C1 segment of cervical spinal cord (tissue), 14 donors: ENCODE measurements at places on chromosomes 2 and 18.

DNA sequence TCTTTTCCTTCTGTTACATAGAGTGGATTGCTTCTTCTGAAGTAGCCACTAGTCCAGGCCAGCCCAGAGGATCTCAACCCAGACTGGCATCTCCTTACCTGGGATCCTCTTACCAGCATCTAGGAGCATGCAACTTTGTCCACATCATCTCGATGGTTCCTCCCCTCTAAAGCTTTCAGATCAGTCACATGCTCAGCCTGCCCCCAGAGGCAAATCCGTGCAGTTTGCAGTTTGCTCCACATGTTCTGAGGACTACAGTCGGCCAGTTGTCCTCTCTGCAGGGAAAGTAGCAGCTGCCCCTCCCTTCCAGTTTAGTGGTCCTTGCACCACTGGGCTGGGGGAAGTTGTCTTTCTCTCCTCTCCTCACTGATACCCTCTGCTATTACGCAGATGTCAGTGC is 259.8 kb upstream of the APCDD1 start:
- DNase-seq = no peak

DNA sequence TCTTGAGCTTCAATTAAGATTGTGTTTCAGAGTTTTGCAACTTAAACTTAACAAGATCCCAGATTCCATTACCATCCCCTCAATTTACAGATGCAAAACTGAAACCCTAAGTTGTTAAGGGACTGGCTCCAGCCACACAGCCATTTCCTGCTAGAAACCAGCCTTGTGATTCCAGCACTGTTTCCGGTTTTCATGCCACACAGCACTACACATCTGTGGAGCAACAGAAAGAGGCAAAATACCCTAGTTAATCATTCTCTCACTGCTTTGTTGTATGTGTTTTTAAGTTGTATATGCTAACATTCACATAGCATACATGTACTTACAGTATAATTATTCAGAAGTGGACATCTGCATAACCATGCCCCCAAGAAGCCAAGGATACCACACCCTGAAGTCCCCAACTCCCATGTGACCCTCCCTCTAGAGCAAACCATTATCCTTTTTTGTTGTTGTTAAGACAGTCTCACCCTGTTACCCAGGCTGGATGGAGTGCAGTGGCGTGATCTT is 87.4 kb downstream of the MYO5B start:
- no peak for DNase-seq

DNA sequence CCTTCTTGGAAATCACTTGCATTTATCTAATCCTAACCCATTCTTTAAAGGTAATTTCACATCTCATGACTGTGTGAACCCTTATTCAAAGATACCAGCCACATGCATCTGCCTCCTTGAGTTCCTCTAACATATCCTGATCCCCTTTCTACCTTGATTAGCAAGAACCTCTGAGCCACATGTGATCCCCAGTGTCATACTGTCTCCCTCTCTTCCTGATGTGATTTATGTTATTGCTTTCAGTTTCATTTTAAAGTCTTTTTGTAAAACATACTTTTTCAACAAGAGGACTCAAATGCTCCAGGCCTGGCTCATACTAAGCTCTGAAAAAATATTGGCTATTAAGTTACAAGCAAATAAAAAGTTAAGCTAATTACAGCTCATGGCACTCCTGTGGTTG is 470.1 kb downstream of the DLGAP1 start:
- no peak for DNase-seq

GRCh38 chr18:75551071-75551470 is 123.6 kb upstream of the SMIM21 start:
- no peak for DNase-seq

DNA sequence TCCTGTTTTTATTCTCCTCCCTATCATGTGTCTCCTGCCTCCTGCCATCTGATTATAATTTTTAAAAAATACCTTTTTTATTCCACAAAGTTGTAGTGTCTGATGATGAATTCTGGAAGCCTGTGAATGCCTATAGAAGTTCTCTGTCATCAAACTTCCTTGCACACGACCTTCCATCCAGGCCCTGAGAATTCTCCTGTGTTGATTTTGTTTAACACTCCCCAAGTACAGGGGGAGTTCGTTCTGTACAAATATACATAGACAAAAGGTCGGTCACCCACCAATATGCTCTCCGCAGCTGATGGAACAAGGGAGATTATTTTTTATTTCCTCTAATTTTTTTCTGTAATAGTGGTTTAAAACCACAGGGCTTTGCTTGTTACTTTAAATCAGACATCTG is 232.5 kb downstream of the PIEZO2 start:
- DNase-seq = no peak

DNA sequence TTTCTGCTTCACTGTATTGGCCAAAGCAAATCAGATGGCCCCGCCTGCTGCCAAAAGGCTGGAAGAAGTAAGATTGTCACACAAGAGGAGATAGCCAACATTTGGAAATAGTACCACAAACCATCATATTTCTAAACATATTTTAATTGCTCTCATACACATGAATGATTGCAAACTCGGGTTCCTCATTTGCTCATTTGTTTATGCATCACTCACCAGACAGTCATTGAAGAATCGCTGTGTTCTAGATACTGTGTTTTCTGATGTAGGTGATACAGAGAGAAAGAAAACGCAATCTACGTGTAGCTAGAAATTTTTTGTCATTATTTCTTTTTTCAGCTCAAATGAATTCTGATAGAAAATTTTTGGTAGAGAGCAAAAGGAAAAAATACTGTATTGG is 1103.4 kb downstream of the TSN start:
- no peak for DNase-seq

- no peak for DNase-seq
These were observed 82.7 kb downstream of the LAMA1 start for GRCh38 chr18:7034924-7035323.

DNA sequence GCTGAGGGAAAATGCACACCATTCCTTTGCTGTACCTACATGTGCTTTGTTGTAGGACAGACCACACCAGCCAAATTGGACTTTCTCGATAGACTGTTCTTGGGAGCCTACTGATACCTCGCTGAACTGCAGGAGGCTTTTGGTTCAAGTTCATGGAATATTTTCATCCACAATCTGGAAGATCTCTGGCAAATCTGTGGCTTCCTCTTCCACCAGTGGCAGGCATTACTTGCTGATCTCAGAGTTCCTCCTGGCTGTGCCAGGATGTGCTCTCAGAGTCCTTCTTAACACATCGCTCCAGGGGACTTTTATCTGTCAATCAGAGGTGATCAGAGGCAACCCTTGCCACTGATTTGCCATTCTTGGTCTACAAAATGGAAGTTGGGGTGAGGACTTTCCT is 87.7 kb downstream of the PTGR3 start:
- no peak for DNase-seq

- no peak for DNase-seq
These were observed at the start of gene SDC1 for GRCh38 chr2:20224716-20225293. Gene SDC1 (minus strand): TSS chr2:20225130. CDS start chr2:20224867, 263 bp downstream.

- DNase-seq = no peak
These were observed 9.5 kb upstream of the NGEF start for GRCh38 chr2:233022561-233022960.

GRCh38 chr2:215579809-215580208 is 143.9 kb upstream of the FN1 start:
- no peak for DNase-seq

DNA sequence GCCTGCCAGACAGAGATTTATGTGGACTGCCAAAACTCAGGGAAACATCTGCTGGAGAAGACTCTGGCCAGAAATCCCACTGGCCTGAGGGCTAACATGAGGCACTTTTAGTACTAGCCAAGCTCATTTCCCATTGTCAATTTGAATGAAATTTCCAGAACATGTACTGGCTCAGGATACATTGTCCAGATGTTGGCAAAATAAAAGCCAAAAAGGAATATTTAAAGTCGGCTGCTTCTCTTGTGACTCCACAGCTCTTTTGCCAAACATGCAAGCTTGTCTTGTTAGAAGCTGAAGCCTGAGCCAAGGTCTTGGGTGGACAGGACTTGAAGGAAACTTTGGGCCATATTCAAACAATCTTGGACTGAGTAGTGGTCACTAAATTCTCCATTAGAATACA is 215.5 kb downstream of the NCKAP5 start:
- DNase-seq = no peak

GRCh38 chr2:106953236-106953635 is 67.3 kb upstream of the ST6GAL2 start:
- no peak for DNase-seq

- DNase-seq = no peak
These were observed 214.5 kb upstream of the SLC8A1 start for GRCh38 chr2:40666398-40666797.

- no peak for DNase-seq
These were observed 89.8 kb downstream of the LOXHD1 start for GRCh38 chr18:46567196-46567595.

GRCh38 chr2:187581125-187581896 is 27.1 kb upstream of the TFPI start:
- no peak for DNase-seq

GRCh38 chr2:47509250-47509649 is 106.3 kb downstream of the MSH2 start:
- no peak for DNase-seq

DNA sequence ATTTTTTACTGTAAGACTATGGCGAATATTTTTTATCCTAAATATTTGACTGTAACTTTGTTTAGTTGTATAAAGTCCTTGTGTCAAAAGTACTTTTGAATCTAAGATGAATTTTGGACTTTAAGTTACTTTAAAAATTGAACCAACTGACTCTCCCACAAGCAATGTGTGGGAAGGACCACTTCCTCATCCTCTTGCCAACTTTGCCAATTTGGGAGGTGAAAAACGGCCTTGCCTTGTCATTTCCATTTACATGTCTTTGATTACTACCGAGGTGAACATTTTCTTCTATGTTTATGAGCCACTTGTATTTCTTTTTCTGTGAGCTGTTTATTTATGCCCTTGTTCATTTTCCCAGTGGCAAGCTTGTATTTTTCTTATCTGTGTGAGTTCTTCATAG is 12.8 kb upstream of the MSGN1 start:
- DNase-seq = no peak

DNA sequence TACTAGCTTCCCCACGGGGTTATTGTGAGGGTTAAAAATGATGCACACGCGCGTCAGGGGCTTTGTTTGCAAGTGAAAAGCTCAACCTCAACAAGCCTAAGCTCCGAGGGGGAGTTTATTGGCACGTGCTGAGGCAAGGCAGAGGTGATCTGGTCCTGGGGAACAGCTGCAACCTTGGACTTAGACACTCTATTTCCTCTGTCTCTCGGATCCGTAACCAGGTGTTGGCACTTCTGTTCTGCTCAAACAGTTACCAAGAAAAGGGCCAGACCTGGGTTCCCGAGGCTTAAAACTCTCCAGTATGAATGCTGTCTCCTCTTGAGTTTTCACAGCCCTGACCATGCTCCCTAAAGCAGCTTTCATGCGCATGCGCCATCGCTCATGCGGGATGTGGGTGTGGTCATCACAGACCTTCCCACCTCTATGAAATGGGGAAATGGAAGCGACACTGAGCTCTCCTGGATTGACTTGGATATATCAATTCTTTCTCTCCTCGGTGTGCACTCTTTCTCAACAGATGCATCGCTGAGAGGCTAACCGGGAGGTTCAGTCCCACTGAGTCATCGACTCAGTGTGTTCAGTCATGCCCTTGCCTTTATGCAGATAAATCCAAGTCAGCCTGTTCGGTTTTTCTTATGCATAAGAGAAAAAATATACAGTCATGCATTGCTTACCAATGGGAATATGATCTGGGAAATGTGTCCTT is 19.9 kb upstream of the RAB31 start:
- DNase-seq = no peak

- DNase-seq = no peak
These were observed 34.6 kb downstream of the UGP2 start for GRCh38 chr2:63876311-63876710.

DNA sequence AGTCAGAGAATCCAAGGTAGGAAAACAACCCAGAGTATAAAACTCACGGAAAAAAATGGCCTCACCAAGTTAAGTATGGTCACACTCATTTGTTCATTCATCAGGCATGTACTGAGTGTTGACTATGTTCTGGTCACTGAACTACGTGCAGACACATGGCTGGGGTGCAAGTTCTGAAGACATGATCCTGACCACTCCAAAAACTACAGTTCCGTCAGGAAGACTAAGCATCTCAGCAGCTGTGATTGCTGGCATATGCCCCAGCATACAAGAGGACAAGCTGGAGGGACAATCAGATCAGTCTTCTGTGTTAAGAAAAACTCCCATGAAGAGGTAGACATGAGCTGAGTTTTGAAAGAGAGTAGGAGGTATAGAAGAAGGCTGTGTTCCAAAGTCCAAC is 72.8 kb downstream of the TCF4 start:
- DNase-seq = no peak

DNA sequence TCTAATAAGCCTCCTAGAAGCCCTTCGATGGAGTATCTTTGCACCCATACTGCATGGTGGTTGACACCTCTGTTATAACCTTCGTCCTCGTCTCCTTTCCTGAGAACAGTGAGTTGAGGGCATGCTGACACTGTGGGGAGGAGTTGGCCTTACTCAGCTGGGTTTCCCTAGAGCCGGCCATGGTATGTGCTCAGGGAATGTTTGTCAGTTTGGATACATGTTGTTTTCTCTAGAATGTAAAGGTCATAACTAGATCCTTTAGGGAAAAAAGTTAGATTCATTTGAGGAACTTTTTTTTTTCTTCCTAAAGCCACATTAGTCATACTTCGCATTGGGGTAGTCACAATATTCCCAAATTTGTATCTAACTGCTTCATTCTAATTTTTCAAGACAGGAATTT is 106.0 kb upstream of the FOSL2 start:
- DNase-seq = no peak

DNA sequence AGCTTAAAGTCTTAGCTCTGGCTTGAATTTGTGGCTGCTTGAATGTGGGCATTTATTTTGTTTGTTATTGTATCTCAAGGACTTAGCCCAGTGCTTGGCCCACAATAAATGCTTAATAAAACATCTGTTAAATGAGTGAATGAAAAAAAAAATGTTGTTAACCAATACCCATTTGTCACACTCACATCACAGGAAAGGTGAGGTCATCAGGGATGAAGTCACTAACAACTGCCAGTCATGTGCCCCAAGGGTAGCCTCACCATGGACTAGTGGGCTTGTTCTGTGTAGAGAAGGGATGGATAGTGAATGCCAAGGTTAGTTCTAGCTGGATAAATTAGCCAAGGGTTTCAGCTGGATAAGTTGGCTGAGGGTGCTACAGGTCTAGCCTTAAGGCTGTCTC is 3.0 kb downstream of the NRBP1 start:
- DNase-seq = no peak

- DNase-seq = no peak
These were observed 1183.1 kb upstream of the TMEFF2 start for GRCh38 chr2:193377789-193378188.
